K562 (cell line): ENCODE measurements at places on chromosomes 7 and 10. TPM values are rescaled to one million over a fixed set of nuclear protein-coding genes. Genes with fewer than 3 reads are reported as not detected.

The STEAP4 gene
- polyA plus RNA-seq, result not detected in 2 replicates

The ITPRIP gene
- polyA plus RNA-seq, result 12.9 and 15.3 TPM in 2 replicates

The MMP21 gene
- polyA plus RNA-seq, result not detected in 2 replicates

The ZNF853 gene
- not detected in 2 replicates for polyA plus RNA-seq

The MYO1G gene
- polyA plus RNA-seq, result 0.16 and 0.26 TPM in 2 replicates

The ZNF32 gene
- 28.4 TPM in 2 replicates for polyA plus RNA-seq

The SEMA3A gene
- polyA plus RNA-seq, result 0.53 and 1.1 TPM in 2 replicates

The VAX1 gene
- polyA plus RNA-seq, result not detected in 2 replicates

The NRCAM gene
- 0.03 TPM in 1 of 2 replicates, not detected in the other for polyA plus RNA-seq

The WEE2 gene
- not detected in 2 replicates for polyA plus RNA-seq

The AGMO gene
- 0.55 and 0.85 TPM in 2 replicates for polyA plus RNA-seq

The SLC16A12 gene
- polyA plus RNA-seq, result not detected in 2 replicates

The DCLRE1C gene
- 8.3 and 10.0 TPM in 2 replicates for polyA plus RNA-seq

The GPRIN2 gene
- polyA plus RNA-seq, result not detected in 2 replicates

The TMEM196 gene
- not detected in 2 replicates for polyA plus RNA-seq

The OR2A5 gene
- not detected in 2 replicates for polyA plus RNA-seq

The MSMB gene
- polyA plus RNA-seq, result 0.60 TPM in 1 of 2 replicates, not detected in the other
